ENCODE measurements at places on chromosomes 2 and 18. TPM values are rescaled to one million over a fixed set of nuclear protein-coding genes. Genes with fewer than 3 reads are reported as not detected.
A peak's percentile ranks its signal among the peaks of the same experiment; 100 is the strongest.

CPO gene
- total RNA-seq: not detected

PMAIP1 gene
- total RNA-seq: 4.1 TPM

ORMDL1 gene
- total RNA-seq: 61.7 TPM

C2orf80 gene
- total RNA-seq: not detected

CPLX4 gene
- total RNA-seq: not detected

SERPINB2 gene
- total RNA-seq: not detected

ITPRIPL1 gene
- 2.8 TPM for total RNA-seq

TGFA gene
- 0.25 TPM for total RNA-seq

MEP1B gene
- total RNA-seq: not detected

ACVR1C gene
- 0.05 TPM for total RNA-seq

GRCh38 chr18:62323483-62324180 lies 1.5 kb upstream of the TNFRSF11A start:
- no peak overlapping the region for H3K4me3 ChIP-seq
- peaks cover 54% of the 10 kb centered on the region for H3K27me3 ChIP-seq
- DNase-seq: no peak
- H3K27ac ChIP-seq: no peak overlapping the region
- peaks cover 9% of the 10 kb centered on the region for H3K4me1 ChIP-seq

- peaks cover 9% of the 10 kb centered on the region for H3K36me3 ChIP-seq
- no peak overlapping the region for H3K4me3 ChIP-seq
- peaks cover 23% of the 10 kb centered on the region for H3K4me1 ChIP-seq
- H3K27ac ChIP-seq: no peak overlapping the region
- no peaks in the 10 kb centered on the region for H3K27me3 ChIP-seq
Measured at GRCh38 chr2:196990092-196990491, 63.6 kb upstream of the PGAP1 start.

- H3K4me1 ChIP-seq: no peaks in the 10 kb centered on the region
- no peak overlapping the region for H3K4me3 ChIP-seq
- no peaks in the 10 kb centered on the region for H3K36me3 ChIP-seq
- no peak overlapping the region for H3K27ac ChIP-seq
Measured at GRCh38 chr2:118290411-118291250, 202.4 kb downstream of the INSIG2 start.

- no peaks in the 10 kb centered on the region for H3K27me3 ChIP-seq
- H3K4me3 ChIP-seq: no peak overlapping the region
- H3K4me1 ChIP-seq: peaks cover 15% of the 10 kb centered on the region
- no peak for DNase-seq
Measured at GRCh38 chr2:75166491-75166890, 32.8 kb downstream of the TACR1 start.

- no peaks in the 10 kb centered on the region for H3K27me3 ChIP-seq
- DNase-seq: no peak
- H3K4me1 ChIP-seq: peaks cover 33% of the 10 kb centered on the region
- H3K4me3 ChIP-seq: no peak overlapping the region
- peaks cover 2% of the 10 kb centered on the region for H3K36me3 ChIP-seq
Measured at GRCh38 chr2:239252801-239253200, 148.0 kb downstream of the HDAC4 start.

- no peak for DNase-seq
- peaks cover 9% of the 10 kb centered on the region for H3K4me1 ChIP-seq
- no peaks in the 10 kb centered on the region for H3K27me3 ChIP-seq
Measured at GRCh38 chr2:181111059-181111458, 130.7 kb downstream of the UBE2E3 start.

DNA sequence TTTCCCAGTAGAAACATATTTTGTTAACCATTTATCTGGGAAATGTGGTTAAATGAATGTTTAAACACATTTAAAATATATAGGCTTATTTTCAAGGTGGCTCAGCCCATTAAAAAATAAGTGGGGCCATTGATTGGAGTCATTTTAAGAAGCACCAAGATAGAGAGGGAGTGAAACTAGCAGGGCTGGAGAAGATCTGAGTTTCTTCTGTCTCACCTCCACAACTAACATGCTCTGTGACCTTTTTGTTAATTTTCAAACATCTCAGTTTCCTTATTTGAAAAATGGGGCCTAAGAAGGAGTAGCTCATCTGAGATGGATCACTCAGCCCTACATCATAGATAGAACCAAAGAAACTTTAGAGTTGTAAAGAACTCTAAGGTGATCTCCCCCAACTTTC lies 254.8 kb downstream of the KCNS3 start:
- peaks cover 5% of the 10 kb centered on the region for H3K4me1 ChIP-seq
- H3K4me3 ChIP-seq: no peak overlapping the region
- no peak overlapping the region for H3K27ac ChIP-seq
- DNase-seq: no peak
- no peaks in the 10 kb centered on the region for H3K36me3 ChIP-seq
- peaks cover 10% of the 10 kb centered on the region for H3K27me3 ChIP-seq

GRCh38 chr2:240499309-240500301 lies 58.2 kb downstream of the ANKMY1 start:
- peaks cover 9% of the 10 kb centered on the region for H3K36me3 ChIP-seq
- no peaks in the 10 kb centered on the region for H3K4me1 ChIP-seq
- no peak overlapping the region for H3K4me3 ChIP-seq
- no peaks in the 10 kb centered on the region for H3K27me3 ChIP-seq
- no peak for DNase-seq

DNA sequence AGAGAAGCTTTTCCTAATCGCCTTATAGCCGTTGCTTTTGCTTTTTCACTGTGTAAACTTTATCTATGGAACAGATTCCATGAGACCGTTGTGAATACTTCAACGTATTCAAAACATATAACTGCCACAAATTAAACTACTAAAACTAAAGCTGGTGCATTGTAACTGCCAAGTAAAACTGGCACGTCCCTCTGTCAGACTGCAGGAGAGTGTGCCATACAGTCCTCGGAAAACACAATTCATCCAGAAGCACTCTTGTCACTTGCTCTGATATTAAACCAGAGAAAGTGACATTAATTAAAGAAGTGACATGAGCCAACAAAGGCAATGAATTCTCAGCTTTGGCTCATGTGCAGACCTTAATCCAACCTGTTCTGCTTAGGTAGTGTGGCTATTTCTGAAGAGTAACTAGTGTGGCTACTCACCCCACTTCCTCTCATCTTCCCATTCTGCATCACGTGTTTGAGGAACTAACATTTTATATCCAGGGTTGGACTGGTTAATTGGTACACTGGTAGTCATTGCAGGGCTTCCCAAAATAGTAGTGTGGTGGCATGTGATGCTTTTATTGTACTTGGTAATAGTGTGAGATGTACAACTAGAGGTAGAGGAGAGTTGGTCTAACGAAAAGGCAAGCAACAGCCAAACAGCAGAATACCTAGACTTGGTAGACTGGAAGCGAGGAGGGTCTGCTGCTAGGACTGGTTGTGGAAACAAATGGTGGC lies 9.7 kb downstream of the VRK2 start:
- peaks cover 3% of the 10 kb centered on the region for H3K4me1 ChIP-seq
- H3K4me3 ChIP-seq: no peak overlapping the region
- no peak for DNase-seq

DNA sequence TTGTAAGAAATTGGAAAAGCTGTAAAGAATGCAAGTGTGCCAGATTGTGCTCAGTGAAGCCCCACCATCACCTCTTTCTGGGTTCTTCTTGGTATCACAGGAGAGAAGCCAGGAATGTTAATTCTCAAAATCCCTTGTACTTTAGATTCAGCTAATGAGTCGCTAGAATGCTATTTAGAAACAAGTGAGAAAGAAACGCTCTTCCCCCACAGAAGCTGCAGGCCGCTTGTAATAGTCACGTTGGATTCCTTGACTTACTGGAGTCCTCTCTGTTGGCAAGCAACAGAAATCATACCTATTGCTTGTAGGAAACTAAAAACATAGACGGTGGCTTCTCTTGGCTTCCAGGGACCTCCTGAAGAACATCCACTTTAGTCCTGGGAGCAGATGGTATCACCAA lies 375.6 kb upstream of the LRATD1 start:
- no peaks in the 10 kb centered on the region for H3K4me1 ChIP-seq
- H3K36me3 ChIP-seq: no peaks in the 10 kb centered on the region
- H3K27me3 ChIP-seq: no peaks in the 10 kb centered on the region
- H3K27ac ChIP-seq: no peak overlapping the region
- H3K4me3 ChIP-seq: no peak overlapping the region

DNA sequence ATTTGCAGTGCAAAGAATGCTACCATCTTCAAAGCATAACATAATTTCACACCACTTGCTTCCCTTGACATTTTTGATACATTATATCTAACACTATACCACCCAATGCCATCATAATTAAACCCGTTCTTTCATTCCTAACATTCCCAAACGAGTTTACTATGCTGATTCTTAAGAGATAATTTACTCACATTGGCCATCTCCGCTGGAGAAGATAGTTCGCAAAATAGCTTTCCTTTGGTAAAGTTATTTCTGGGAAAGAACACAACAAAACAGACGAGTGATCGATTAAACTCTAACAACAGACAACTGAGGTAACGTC lies 716 bp downstream of the MMADHC start:
- no peak for DNase-seq
- H3K27me3 ChIP-seq: no peaks in the 10 kb centered on the region
- peak overlapping the region; percentile 99 for H3K4me3 ChIP-seq
- H3K27ac ChIP-seq: peak overlapping the region; percentile 100
- H3K36me3 ChIP-seq: peaks cover 4% of the 10 kb centered on the region

DNA sequence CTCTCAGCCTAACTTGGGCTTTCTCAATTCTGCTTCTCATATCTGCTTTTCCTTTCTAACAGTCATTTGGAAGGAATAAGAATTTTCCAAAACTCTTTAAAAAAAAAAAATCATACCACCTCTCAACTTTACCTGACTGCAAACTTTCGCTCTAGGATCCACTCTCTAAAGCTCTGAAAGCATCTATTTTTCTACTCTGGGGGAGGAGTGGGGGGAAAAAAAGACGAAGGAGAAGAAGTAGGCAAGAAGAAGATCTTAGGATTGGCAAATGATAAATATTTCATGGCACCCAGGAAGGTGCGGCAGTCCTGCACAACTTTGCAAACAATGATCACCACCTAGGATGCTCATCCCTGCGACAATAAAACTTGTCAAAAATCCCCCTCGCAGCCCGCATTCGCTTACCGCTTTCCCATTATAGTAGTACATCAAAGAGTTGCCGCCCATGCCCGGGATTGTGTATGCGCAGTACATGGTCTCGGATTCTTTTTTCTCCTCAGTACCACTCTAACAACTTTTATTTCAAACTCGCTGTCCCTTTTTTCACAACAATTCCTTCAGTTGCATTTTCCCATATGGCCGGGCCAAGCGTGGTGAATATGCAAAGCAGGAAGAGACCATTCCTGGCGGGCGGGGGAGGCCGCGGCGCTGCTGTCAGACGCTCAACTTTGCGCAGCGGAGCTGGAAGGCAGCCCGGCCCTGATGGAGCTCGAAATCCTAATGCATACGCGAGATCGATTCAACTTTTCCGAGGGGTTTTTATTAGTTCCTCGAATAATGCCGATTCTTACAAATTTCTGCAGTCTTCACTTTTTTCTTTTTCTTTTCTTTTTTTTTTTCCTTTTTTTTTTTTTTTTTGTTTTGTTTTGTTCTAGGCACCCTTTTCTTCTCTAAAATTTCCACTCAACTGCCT lies 266.5 kb downstream of the TCF4 start:
- no peaks in the 10 kb centered on the region for H3K27me3 ChIP-seq
- no peaks in the 10 kb centered on the region for H3K36me3 ChIP-seq
- peaks cover 63% of the 10 kb centered on the region for H3K4me1 ChIP-seq
- peak overlapping the region; percentile 89 for H3K4me3 ChIP-seq
- peak overlapping the region; percentile 96 for H3K27ac ChIP-seq

DNA sequence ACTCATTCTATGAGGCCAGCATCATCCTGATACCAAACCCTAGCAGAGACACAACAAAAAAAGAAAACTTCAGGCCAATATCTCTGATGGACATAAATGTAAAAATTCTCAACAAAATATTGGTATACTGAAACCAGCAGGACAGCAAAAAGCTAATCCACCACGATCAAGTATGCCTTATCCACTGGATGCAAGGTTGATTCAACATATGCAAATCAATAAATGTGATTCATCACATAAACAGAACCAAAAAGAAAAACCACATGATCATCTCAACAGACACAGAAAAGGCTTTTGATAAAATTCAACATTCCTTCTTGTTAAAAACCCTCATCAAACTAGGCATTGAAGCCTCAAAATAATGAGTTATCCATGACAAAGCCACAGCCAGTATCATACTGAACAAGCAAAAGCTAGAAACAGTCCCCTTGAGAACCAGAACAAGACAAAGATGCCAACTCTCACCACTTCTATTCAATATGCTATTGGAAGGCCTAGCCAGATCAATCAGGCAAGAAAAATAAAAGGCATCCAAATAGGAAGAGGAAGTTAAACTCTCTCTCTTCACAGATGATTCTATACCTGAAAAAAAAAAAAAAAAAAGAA lies 45.3 kb downstream of the RTTN start:
- no peak overlapping the region for H3K27ac ChIP-seq
- no peak overlapping the region for H3K4me3 ChIP-seq
- H3K36me3 ChIP-seq: peaks cover 12% of the 10 kb centered on the region
- DNase-seq: no peak
- H3K4me1 ChIP-seq: peaks cover 6% of the 10 kb centered on the region

GRCh38 chr18:22539051-22539765 lies 121.5 kb upstream of the CTAGE1 start:
- H3K36me3 ChIP-seq: no peaks in the 10 kb centered on the region
- H3K27ac ChIP-seq: no peak overlapping the region
- peaks cover 28% of the 10 kb centered on the region for H3K4me1 ChIP-seq
- H3K4me3 ChIP-seq: no peak overlapping the region

- peak overlapping the region; percentile 65 for H3K27ac ChIP-seq
- DNase-seq: no peak
- H3K4me1 ChIP-seq: peaks cover 42% of the 10 kb centered on the region
- H3K36me3 ChIP-seq: peaks cover 2% of the 10 kb centered on the region
Measured at GRCh38 chr2:33496150-33496549, 19.7 kb downstream of the RASGRP3 start.

- peaks cover 9% of the 10 kb centered on the region for H3K4me1 ChIP-seq
- no peaks in the 10 kb centered on the region for H3K36me3 ChIP-seq
Measured at GRCh38 chr2:224359569-224359968, 42.3 kb downstream of the FAM124B start.

- no peak overlapping the region for H3K27ac ChIP-seq
- DNase-seq: peak; percentile 68
- H3K4me1 ChIP-seq: peaks cover 59% of the 10 kb centered on the region
- H3K27me3 ChIP-seq: no peaks in the 10 kb centered on the region
- H3K36me3 ChIP-seq: no peaks in the 10 kb centered on the region
Measured at GRCh38 chr2:20585710-20586594, 64.9 kb downstream of the HS1BP3 start.

- peaks cover 10% of the 10 kb centered on the region for H3K4me1 ChIP-seq
- H3K27me3 ChIP-seq: no peaks in the 10 kb centered on the region
- DNase-seq: no peak
- H3K27ac ChIP-seq: no peak overlapping the region
Measured at GRCh38 chr2:16635791-16636699, 29.6 kb downstream of the CYRIA start.

DNA sequence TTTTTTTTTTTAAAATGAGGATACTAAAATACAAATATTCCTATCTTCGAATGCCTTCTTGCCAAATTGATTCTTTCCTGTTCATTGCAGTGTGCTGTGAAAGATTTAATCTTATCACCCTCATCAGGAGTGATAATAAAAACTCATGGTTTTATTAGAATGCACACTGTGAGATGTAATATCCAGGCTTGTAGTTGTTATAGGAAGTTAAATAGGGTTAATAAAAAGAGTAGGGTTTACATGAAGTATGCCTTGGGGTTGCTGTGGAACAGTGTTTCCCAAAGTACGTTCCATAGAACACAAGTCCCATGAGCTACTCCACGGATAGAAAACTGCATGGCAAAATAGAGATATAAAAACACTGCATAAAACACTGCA lies 191.9 kb downstream of the SPP2 start:
- H3K27me3 ChIP-seq: no peaks in the 10 kb centered on the region
- no peak overlapping the region for H3K4me3 ChIP-seq
- H3K4me1 ChIP-seq: peaks cover 51% of the 10 kb centered on the region
- H3K36me3 ChIP-seq: no peaks in the 10 kb centered on the region
- DNase-seq: no peak
